ENCODE measurements at places on chromosomes 4 and X.
A peak's percentile ranks its signal among the peaks of the same experiment; 100 is the strongest.

DNA sequence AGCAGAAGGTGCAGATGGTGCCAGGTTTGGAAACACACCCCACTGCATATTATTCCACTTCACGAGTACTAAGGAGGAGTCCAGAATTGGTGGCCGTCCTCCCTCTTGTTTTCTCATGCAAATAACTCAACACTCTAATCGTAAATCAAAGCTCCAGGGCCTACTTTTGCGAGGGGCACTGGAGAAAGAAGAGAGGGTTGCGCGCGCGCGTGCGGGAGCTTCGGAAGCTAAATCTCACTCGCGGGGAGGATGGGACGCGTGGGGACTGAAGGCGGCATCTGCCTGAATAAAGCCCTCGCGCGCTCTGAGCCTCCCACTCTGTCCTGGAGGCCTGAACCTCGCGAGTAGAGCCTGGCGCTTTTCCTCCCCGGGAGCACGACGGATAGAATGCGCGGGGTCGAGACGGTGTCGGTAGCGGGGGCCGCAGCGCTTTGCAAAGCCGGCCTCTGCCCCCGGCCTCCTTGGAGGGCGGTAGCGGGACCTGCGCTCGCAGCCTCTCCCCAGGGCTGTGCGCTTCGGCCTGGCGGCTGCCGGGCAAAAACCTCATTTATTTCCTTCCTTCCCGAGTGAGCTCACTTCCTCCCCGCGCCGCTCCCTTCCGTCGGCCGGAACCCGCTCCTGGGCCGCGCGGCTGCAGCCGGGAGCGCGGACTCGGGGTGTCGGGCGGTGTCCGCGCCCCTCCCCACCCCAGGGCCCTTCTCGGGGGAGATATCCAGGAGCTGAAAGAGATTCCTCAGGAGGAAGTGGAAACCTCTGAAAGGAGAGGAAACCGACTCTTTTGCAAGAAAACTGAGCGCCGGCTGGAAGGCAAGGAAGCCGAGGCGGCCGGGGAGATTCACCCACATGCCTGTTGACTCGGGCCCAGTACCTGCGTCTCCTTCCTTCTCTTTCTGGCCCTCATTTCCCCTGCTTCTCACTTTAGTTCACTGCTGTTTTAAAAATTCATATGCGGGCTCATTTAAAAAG, 20.7 kb downstream of the HAND2 start:
- no peak for DNase-seq

GRCh38 chrX:153381684-153382532, 19.2 kb downstream of the PNMA6E start:
- DNase-seq, result no peak

DNA sequence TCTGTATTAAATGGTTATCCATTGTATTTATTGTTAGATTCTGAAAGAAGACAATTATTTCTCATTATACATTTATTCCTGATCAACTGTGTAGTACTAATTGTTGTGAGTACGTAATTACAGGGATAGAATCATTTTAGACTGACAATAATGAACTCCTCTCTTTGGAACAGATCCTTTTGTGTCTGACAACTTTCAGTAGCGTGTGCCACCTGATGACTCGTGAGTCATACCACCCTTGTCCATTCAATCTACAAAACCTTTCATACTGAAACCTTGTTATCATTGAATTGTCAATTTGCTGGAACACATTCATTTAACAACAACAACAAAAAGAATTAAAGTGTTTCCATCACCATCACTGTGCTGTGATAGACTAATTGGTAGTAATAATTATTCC, 602.7 kb upstream of the PCDH7 start:
- no peak for DNase-seq

GRCh38 chr4:169295822-169296221, 25.1 kb upstream of the SH3RF1 start:
- no peak for DNase-seq

- DNase-seq, result peak; percentile 22
These were observed 121.3 kb downstream of the GPR143 start for GRCh38 chrX:9644335-9644734.

DNA sequence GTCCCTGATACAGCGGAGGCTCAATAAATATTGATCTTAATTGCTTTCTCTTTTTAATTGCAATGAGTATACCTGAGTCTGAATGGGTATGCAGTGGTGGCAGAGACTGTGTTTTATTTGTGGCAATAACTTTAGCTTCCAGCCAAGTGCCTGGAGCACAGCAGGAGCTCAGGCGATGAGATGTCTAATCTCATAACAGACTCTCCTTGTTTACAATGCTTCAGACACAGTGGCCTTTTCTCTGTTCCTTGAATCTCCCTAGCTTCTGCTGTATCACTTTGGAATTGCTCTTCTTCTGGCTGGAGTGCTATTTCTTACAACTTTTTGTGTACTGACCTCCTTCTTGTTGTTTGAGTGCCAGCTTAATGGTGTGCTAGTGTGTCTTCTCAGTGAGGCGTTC, 91.5 kb upstream of the UNC5C start:
- DNase-seq, result no peak

DNA sequence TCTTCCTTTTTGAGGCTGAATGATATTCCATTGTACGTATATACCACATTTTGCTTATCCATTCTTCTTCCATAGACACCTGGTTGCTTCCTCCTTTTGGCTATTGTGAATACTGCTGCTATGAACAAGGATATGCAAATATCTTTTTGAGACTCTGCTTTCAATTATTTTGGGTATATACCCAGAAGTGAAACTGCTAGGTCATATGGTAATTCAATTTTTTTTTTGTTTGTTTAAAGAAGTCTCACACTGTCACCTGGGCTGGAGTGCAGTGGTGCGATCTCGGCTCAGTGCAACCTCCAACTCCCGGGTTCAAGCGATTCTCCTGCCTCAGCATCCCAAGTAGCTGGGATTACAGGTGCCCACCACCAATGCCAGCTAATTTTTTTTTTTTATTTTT, 75.3 kb downstream of the METTL14 start:
- DNase-seq, result no peak

- DNase-seq, result no peak
These were observed 84.3 kb upstream of the PRSS48 start for GRCh38 chr4:151192556-151193235.

GRCh38 chr4:2105559-2105958, 46.4 kb downstream of the NAT8L start:
- DNase-seq, result no peak

GRCh38 chrX:117641913-117642656, 474.5 kb downstream of the KLHL13 start:
- DNase-seq, result no peak

DNA sequence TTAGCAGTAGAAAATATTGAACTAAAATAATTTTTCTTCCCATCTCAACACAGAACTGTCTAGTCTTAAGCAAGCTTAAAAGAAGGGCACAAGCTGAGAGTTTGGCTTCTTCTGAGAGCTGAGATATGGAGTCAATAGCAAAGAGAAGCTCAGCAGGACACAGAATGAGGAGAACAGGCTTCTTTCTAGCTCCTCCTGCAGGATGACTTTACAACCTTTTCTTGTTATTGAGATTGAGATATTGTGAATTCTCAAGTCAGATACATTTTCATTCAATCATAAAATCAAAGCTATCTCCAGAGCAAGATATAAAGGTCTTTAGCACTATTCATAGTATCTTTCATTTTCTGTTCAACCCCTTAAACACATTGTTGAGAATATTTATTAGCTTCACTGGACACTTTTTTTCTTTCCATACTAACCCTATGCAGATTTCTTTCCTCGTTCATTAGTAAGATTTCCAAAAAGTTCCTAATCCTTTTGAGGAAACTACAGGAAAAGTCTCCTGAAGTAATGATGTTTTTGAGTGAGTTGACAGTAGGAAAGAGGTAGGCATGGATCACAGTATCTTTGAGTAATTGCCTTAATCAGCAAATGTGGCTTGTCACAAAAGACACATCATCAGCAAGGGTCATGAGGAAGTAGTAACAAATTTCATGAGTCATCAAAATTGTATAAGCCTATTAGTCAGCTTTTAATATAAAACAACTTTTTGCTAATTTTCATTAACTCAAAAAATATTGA, 17.8 kb upstream of the CXCL3 start:
- no peak for DNase-seq

GRCh38 chr4:121168446-121169281, 4.5 kb upstream of the TNIP3 start:
- DNase-seq, result no peak

DNA sequence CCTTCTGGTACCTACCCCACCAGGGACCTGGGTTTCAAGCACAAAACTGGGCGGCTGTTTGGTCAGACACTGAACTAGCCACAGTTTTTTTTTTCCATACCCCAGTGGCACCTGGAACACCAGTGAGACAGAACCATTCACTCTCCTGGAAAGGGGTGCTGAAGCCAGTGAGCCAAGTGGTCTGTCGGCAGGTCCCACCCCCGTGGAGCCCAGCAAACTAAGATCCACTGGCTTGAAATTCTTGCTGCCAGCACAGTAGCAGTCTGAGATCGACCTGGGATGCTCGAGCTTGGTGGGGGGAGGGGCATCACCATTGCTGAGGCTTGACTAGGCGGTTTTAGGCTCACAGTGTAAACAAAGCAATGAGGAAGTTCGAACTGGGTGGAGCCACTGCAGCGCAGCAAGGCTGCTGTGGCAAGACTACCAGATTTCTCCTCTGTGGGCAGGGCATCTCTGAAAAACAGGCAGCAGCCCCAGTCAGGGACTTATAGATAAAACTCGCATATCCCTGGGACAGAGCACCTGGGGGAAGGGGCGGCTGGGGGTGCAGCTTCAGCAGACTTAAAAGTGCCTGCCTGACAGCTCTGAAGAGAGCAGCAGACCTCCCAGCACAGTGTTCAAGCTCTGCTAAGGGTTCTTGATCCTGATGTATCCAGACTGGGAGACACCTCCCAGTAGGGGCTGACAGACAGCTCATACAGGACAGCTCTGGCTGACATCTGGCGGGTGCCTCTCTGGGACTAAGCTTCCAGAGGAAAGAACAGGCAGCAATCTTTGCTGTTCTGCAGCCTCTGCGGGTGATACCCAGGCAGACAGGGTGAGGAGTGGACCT, 223.0 kb downstream of the COX18 start:
- peak; percentile 81 for DNase-seq

DNA sequence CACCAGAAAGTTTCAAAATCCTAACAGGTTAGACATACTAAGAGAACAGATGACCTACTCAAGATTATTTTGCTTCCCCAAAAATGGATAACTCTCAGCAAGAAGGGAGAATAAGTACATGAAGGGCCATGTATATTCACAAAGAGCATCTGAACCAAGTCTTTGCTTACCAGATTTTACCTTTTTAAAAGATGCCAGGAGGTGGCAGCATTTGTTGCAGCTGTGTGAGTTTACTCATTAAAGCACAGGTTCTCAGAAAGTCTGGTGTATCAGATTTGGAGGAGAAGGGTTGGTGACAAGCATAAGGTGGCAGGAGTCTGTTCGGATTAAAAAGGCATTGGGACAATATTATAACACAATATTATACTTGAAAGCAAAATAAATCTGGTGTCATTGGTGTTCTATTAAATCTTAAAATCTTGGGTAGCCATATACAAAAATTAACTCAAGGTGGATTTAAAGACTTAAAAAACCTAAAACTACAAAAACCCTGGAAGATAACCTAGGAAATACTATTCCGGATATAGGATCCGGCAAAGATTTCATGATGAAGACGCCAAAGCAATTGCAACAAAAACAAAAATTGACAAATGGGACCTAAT, 51.3 kb upstream of the NFKB1 start:
- DNase-seq, result peak; percentile 6

GRCh38 chrX:45761920-45762319, 561.2 kb upstream of the DIPK2B start:
- no peak for DNase-seq

DNA sequence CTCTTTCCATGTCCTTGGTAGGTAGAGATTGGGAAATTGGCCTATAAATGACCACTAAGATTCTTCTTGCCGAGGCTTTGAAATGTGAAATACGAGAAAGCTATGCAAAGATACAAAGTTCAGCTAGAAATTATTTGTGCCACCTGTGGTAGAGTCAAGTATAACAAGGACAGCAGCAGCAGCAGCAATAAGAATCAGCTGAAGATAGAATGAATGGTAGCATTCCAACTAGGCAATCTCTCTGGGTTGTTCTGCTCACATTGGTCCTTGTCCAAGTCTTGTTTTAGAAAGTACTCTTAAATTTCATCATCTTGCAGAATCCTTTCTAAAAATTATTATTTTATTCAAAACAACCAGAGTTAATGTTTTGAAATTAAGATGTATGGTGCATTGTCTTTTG, 67.8 kb upstream of the PCDH10 start:
- no peak for DNase-seq

- DNase-seq, result no peak
These were observed 1.1 kb downstream of the RNF150 start for GRCh38 chr4:141132072-141132708.

- peak; percentile 6 for DNase-seq
These were observed 512.5 kb upstream of the SLIT2 start for GRCh38 chr4:19739101-19739651.

DNA sequence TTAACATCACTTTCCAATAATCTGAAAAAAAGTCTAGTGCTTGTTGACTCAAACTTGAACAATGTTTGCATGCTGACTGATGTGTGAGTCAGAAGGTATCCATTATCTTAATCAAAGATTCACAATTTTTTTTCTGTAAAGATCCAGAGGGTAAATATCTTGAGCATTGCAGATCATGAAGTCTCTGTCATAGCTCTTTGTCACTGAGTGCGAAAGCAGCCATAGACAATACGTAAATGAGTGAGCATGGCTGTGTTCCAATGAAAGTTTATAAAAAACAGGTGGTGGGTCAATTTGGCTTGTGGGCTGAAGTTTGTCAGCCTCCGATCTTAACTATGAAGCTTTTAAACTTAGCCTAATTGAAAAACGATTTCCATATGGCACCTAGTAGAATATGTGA, 37.7 kb downstream of the NHS start:
- no peak for DNase-seq

DNA sequence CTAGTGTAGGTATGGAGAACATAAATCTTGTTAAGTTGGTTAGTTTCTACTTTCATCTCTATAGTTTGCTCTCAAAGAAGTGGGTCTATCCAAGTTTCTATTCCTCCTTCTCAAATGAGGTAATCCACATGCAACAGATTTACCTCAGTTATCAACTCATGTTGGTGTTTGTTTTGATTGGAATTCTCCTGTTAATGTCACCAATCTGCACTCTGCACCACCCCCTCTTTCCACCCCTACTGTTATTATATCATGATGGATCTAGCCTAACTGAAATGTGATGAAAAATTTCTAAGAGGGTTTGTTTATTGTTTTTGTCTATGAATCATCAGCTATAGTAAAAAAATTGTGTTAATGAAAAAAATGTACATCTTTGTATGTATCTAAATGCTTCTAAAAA, 66.1 kb downstream of the AGTR2 start:
- DNase-seq, result no peak
